NCI-H1417 treated with DMSO at 0.1 percent for 48 hours (cell line): ENCODE measurements at places on chromosomes 12 and 14.
A peak's percentile ranks its signal among the peaks of the same experiment; 100 is the strongest.

DNA sequence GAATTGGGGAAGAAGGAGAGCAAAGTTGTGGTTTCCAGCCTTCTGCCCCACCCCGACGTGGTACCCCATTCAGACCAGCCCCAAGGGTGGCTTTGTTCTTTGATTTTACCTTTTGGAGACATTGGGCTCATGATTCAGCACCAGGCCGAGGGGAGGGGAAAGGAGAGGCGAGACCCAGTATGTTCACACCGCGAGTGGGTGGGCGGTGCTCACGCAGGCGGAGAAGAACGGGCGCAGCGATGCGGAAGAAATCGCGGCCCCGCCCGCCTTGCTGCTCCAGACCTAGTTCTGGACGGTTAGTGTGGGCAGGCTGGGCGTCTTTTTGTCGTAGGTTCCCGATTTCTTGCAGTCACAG is 963 bp downstream of the ATL1 start:
- DNase-seq = peak; percentile 70

DNA sequence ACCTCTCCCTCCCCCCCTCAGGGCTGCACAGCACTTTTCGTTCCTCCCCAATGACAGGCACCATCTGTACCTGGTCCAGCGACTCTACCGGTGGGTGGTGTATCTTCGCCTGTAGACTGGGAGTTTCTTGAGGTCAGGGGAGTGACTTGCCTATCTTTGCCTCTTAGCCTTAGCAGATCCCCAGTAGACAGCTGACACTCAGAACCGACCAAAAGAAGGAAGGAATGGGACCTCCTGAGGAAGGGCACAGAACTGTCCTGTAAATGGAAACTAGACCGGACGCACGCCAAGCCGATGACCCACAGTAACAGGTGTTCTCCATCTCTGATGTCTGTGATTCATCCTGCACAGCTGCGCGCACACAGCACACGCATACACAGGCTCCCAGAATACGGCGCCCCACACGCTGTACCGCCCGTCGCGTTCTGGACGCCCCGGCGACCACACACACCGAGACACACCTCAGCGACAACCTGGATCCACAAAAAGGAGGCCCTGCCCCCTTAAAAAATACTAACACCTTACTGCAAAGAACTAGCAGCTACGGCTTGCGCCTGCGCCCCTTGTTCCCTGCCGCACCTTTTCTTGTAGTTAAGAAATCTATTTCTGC is 673 bp upstream of the TTC9 start:
- DNase-seq = no peak

DNA sequence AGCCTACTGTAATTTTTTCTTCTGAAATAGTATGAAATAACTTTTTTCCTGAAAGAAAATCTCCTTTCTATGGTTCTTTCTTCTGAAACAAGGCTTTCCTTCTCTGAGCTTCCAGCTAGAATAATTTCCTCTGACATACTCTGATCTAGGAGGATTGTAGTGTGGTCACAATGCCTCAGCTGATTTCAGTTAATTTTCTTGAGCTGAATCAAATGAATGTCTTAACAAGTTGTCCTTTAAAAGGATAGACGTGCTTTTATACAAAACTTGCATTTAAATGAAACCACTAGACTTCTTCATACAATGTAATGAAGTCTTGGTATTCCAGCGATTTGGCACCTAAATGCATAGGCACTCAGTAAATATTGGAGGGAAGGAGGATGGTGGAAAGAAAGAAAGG is 94.4 kb downstream of the BICD1 start:
- DNase-seq = no peak

DNA sequence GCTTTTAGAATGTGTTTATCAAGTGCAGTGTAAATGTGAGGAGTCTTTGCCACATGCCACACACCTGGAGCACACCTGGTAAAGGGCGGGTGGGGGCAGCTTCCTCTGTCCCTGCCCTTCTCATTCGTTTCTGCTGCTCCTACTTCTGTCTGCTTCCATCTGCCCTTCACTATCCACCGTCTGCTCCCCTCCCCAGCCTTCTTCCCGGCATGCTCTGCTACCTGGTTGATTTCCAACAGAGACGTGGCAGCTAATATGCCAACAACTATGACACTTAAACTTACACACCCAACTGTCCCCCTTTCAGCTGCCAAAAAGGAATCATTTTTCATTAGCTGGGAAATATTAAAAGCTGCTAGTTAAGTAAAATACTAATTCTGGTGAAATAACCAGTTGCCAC is 9.1 kb upstream of the CARMIL3 start:
- no peak for DNase-seq

DNA sequence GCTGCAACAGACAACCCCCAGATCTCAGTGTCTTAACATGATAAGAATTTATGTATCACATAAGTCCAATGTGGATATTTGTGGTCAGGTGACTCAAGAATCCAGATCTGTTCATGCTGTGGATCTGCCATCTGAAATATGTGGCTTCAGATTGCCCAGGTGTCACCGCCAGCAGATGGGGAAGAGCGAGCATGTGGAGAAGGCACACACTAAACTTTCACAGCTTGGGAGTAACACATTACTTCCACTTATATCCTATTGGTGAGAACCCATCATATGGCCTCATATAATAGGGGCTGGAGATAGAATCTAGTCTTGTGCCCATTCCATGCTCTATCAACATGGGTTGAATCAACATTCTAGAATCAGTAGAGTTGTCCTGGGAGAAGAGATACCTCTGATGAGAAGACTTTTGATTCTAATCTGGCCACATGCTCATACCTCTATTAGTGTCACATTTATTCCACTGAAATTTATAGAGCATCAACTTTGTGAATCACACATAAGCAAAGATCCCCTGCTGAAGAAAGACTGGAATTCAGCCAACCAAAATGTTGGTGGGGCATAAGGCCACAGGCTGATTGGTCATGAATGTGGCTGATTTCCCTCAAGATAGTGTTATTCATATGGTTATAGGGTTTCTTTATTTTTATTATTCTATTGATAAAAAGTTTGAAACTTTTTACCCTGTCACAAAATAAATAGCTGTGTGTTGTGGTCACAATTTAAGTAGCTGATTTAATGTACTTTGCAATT is 6.0 kb upstream of the CALCOCO1 start:
- no peak for DNase-seq

GRCh38 chr12:3761116-3761735 is 8.3 kb upstream of the CRACR2A start:
- no peak for DNase-seq

GRCh38 chr14:38070061-38070588 is 137.6 kb upstream of the SSTR1 start:
- DNase-seq = no peak

- DNase-seq = no peak
Observed at GRCh38 chr12:7151532-7151931, 21.4 kb downstream of the CLSTN3 start.

- DNase-seq = no peak
Observed at GRCh38 chr12:11663130-11663529, 13.7 kb downstream of the ETV6 start.
